ENCODE measurements at places on chromosomes 16 and 17. TPM values are rescaled to one million over a fixed set of nuclear protein-coding genes. Genes with fewer than 3 reads are reported as not detected.

GRCh38 chr17:39011907-39012468, 44.8 kb upstream of the FBXO47 start:
- no peak for DNase-seq

GRCh38 chr16:75238132-75238852, 13.1 kb downstream of the BCAR1 start:
- DNase-seq = no peak

DNA sequence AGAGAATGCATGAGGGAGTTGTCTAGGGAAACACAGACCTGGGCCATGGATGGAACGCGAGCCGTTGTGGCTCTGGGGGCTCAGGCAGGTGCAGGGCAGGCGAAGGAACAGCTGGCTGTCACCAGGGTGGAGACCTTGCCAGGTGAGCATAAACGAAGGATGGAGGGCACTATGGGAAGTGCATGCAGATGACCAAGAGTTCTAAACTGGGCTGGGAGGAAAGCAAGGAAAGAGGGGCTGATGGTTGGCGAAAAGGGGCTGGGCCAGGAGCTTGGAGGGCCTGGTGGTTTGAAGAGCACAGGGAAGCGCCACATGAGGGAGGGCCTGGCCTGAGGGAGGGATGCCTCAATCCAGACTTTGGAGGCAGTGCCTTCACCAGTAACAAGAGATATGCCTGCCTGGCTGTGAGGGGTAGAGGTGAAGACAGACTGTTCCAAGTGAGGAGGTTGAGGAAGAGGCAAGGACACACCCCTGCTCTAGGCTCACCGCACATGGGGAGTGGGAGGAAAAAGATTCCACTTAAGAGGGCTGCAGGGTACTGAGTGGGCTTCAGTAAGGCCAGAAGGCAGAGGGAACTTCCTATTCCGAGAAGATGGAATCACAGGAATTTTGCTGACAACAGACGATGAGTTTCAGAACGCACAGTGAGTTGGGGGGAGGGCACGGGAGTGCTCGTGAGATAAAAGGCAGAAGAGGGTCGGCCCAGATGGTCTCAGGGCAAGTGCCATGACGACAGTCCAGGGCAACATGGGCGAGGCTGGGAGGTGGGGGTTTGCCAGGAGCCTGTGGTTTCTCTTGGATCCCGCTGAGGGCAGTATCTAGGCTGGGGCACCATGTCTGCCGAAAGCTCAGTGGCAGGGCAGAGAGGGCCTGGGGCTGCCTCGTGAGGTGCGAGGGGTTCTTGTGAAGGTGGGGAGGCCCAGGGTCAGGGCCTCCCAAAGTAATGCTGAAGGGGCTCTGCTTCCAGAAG, 20.6 kb downstream of the B9D1 start:
- no peak for DNase-seq

- no peak for DNase-seq
Observed at GRCh38 chr16:2709588-2709984, 10.4 kb downstream of the PRSS27 start.

DNA sequence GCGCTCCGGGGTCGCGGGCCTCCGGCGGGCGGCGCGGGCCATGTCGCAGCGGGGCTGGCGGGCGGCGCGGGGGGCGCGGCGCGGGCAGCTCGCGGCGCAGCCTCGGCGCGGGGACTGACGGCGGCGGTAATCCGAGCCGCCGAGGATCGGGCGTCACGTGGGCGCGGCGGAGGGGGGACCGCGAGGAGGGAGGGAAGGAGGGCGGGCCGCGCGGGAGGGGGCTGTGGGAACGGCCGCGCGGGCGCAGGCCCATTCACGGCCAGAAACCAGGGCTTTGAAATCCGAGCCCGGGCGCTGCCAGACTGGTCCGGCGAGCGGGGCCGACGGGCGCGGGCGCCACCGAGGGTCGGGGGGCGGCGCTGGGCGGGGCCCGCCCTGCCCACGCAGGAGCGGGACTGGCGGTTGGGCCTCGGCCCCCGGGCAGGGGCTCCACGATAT, at the start of gene MTSS2:
MTSS2 (minus strand) TSS at position 116 of the 438 bp plus-strand sequence. CDS start 262 bp downstream, outside the sequence.
- DNase-seq = peak; percentile 59

DNA sequence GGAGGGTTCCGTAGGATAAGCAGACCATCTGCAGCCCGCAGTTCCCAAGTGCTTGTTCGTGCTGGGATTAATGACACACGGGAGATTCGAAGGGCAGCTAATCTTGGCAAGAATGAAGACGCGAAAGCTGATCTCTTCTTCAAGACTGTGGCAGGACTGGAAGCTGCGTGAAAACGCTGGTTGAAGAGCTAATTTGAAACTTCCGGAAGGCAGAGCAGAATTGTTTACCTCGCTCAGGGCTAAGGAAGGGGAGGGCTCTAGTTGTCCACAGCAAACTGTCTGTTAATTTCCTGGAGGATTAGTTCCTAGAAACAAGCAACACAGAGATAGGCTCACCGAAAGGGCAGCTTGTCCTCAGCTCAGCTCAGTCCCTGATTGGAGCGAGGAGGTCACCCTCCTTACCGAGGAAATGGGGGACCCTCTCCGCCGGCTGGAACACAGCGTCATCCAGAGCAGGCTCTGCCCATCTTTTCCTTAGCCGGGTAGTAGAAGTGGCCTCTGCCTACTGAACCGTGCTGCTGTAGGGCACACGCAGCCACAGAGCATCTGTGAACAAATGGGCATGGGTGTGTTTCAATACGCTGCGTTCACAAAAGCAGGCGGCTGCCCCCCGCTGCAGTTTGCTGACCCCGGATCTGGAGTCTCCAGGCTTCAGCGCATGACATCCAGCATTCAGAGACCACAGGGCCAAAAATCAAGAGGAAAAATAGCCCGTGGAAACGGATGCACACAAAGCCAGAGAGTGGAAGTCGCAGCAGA, 16.7 kb upstream of the BAIAP2 start:
- no peak for DNase-seq

DNA sequence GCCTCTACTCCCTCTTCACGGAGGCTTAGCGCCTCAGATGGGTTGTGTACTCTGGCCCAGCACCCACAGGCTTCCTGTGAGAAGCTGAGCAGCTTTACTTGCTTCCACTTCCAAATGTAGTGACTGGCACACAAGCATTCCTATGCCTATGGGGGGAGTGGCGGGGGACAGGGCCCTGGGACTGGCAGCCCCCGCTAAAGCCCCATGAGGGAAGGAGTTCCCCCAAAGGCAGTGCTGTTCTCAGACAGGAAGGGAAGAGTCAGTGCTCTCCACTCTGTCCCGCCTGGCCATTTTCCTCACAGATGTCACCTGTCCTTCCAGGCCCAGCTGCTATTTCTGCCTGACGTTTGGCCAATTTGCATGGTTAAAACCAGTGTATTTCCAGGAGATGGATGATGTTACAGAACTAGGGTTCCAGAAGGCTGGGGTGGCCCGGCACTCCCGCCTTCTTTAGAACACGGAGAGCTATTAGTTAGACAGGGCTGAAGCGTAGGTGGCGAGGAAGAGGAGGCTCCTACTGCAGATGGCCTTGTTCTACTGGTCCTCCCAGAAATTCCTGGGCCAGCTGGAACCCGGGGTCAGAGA, 83.9 kb upstream of the FBXO47 start:
- no peak for DNase-seq

GRCh38 chr17:78322327-78322857, 37.5 kb downstream of the SOCS3 start:
- DNase-seq = no peak

COIL gene
- polyA plus RNA-seq = 6.2 TPM

DNASE1L2 gene
- polyA plus RNA-seq = 0.34 TPM

- no peak for DNase-seq
Observed at GRCh38 chr17:55343900-55344513, 77.6 kb downstream of the MMD start.

- DNase-seq = peak; percentile 69
Observed at GRCh38 chr17:45296003-45296832, 20.6 kb downstream of the MAP3K14 start.

CSH2 gene
- polyA plus RNA-seq = not detected

VEZF1 gene
- polyA plus RNA-seq = 17.6 TPM

ERBB2 gene
- 28.4 TPM for polyA plus RNA-seq

CD300C gene
- not detected for polyA plus RNA-seq

GRCh38 chr17:2123375-2124251, 68.7 kb downstream of the HIC1 start:
- no peak for DNase-seq

GRCh38 chr17:40598619-40599467, 33.6 kb upstream of the CCR7 start:
- DNase-seq = no peak

- no peak for DNase-seq
Observed at GRCh38 chr16:3695610-3696369, 21.5 kb downstream of the TRAP1 start.

GRCh38 chr16:1377406-1378010, 25.8 kb downstream of the GNPTG start:
- DNase-seq = no peak

GRCh38 chr17:14214271-14214670, 22.4 kb downstream of the CDRT15 start:
- no peak for DNase-seq

DNA sequence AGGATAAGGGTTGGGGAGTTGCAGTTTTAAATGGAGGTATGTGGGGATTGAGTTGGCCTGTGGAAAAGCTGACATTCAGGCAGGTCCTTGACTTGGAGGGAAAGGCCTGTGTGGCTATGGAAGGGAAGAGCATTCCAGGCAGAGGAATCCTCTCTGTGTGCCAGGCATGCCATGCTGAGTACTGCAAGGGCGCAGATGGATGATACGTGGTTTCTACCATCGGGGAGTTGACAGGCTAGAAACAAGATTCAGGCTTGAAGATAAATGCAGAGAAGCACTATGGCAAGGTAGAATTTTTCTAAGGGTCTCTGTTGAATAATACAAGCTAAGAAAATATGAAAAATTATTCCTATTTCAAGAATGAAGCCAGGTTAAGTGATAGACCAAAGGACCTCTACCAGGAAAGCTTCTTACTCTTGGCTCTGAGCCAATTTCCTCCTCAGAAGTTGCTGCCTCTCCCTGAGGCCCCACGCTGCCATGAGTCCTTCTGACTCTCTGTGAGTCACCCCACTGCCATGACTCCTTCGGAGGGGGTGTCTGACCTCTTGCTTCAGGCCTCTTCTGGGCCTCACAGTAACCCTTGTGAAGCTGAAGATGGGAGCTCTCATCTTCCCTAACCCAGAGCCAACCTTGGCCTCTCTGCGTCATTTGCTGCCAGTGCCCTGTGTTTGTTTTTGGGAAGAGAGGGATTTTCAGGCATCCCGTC, 75.8 kb downstream of the WNT3 start:
- peak; percentile 87 for DNase-seq

DNA sequence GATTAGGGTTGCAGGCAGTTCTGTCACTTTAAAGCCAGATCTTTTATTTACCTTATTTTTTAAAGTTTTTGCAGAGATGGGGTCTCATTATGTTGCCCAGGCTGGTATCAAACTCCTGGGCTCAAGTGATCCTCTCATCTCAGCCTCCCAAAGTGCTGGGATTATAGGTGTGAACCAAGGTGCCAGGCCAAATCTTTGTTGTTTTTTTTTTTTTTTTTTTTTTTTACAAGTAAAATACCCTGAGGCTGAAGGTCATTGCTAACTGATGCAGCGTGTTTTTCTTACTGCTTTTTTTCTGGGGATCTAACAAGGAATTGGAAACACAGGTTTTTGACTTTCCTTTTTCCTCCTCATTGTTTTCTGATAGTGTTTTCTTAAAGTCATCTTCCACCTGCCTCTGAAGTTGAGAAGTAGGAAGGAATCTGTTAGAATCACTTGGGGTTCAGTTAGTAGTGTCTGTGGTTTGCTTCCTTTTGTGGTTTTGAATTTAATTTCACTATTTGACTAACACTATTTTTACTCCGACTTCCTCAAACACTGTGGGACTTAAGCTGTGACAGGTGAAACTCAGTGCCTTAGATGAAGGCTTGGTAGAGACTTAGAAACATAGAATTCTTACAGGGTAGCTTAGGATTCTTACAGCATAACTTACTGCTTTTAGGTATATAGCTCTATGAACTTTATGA, 22.2 kb downstream of the CLTC start:
- no peak for DNase-seq
